ENCODE measurements at places on chromosomes 1 and 21.
A peak's percentile ranks its signal among the peaks of the same experiment; 100 is the strongest.

DNA sequence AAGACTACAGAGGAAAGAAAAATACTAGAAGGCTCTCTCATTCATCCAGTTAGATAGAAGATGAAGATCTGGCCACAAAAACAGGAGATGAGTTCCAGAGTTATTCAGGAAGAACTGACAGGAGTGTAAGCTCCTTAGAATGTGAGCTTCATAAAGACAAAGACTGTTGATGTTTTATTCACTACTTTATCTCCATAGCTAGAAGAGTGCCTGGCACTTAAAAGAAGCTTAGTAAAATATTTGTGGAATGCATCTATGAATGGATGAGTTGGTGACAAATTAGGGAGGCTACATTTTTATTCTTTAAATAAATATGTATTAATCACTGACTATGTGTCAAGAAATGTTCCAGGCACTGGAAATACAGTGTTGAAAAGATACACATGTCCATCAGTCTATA lies 13.8 kb downstream of the CLDN17 start:
- no peak for DNase-seq

GRCh38 chr1:93433407-93433961 lies 14.4 kb upstream of the FNBP1L start:
- no peak for DNase-seq

- DNase-seq, result no peak
These were observed 99.4 kb downstream of the TSEN15 start for GRCh38 chr1:184150776-184151531.

GRCh38 chr1:16152481-16153087 lies 3.3 kb downstream of the EPHA2 start:
- no peak for DNase-seq

- DNase-seq, result no peak
These were observed 12.3 kb downstream of the ADGRB2 start for GRCh38 chr1:31751822-31752241.

GRCh38 chr21:45993210-45994085 lies 11.9 kb downstream of the COL6A1 start:
- DNase-seq, result no peak

- no peak for DNase-seq
These were observed 29.1 kb downstream of the SLC16A1 start for GRCh38 chr1:112926858-112927257.

- DNase-seq, result no peak
These were observed 4.1 kb downstream of the HHIPL2 start for GRCh38 chr1:222543817-222544216.

DNA sequence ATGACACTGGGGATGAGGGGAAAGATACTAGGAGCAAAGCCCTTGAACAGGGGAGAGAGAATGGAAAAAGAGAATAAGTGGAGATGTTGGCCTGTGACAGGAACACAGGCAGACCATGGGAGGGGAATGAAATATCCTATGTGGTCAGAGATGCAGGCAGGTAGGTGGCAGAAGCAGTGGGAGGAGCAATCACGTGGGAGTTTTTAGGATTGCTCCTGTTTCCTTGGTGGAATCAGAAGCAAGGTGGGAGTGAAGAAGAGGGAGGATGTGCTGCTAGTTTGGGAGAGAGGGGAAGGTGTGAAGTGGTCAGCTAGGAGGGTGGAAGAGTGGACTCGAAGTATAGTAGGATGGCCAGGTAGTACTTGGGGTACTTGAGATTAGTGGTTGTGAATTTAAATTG lies 46.4 kb upstream of the CDC42BPA start:
- no peak for DNase-seq

DNA sequence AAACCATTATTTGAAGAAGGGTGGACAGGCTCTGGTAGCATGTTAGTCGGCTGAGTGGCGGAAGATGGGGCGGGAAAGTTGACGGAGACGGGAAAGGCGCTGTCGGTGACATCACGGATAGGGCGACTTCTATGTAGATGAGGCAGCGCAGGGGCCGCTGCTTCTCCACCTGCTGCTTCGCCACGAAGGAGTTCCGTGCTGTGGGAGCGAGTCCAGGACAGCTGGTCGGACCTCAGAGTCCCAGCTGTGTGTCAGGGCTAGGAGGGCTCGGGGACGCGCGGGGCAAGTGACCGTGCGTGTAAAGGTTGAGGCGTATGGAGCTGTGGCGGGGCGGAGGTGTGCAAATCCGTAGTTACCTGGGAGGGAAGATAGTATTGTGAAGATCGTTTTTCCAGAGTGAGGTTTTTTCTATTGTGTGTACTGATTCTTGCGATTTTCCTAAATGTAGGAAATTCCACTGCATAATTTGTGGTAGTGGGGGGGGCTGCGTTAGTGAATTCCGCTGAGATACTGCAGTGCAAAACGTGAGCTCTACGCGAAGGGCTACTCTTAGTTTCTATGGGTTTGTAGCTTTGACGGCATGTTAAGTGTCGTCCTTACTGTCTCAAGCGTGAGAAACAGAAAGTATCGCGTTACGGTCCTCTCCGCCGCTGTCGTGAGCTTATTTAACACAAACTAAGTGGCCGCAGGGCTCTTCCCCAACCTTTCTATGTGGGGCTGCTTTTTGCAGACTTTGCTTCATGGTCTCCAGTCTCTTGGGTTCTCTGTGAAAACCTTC lies 111.2 kb upstream of the NBPF11 start:
- DNase-seq, result peak; percentile 84

- peak; percentile 26 for DNase-seq
These were observed 48.9 kb upstream of the F3 start for GRCh38 chr1:94590203-94591137.

DNA sequence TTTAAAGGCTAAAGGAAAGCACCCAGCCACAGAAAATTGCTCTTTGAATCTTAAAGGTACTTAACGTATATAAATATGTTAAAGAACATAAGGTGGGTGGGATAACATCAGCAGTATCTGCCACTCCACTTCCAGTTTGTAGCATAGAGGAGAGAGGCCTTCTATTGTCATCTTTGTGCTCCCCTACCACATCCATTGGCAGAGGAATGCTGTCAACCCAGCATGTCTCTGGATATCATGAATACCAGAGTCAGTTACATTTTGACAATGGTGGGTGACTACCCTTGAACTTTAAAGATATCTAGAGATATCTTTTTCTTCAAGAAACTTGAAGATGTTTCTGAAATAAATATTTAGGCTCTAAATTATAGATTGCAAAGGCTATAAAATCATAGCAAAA lies 283.2 kb upstream of the LRRC7 start:
- no peak for DNase-seq

GRCh38 chr1:94316836-94317789 lies 79.7 kb upstream of the ARHGAP29 start:
- no peak for DNase-seq

DNA sequence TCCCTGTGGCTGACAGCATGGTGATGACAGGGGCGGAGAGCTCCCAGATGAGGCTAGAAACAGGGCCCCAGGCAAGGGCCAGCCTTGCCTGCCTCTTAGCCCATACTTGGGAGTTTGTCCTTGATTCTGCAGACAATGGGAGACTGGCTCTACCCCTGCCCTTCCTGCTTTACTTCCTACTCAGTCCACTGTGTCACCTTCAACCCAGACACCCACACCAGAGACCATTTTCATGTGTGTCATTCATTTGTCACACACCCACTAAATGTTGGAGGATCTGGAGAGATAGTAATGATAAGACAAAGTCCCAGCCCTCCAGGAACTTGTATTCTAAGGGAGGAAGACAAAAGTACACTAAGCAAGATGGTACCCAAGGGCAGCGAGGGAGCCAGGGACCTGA lies 43.7 kb downstream of the SYT6 start:
- DNase-seq, result peak; percentile 62

DNA sequence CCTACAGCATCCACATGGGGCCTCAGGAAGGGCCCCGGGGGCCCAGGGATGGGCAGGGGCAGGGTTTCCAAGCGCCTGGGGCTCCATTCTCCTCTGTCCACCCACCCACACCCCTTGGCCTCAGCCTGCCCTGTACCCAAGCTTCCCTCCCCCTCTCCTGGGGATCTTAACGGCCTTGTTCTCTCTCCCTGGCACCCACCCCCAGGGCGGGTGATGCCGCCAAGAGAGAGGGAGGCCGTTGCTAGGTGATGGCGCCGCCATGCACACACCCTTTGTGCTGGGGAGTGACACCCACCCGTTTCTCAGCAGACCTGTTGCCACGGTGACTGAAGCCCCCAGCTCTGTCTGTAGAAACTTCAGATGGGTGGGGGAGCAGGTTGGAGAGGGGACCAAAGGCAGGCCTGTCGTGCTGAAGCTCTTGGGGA lies 7.6 kb downstream of the GPR37L1 start:
- no peak for DNase-seq

DNA sequence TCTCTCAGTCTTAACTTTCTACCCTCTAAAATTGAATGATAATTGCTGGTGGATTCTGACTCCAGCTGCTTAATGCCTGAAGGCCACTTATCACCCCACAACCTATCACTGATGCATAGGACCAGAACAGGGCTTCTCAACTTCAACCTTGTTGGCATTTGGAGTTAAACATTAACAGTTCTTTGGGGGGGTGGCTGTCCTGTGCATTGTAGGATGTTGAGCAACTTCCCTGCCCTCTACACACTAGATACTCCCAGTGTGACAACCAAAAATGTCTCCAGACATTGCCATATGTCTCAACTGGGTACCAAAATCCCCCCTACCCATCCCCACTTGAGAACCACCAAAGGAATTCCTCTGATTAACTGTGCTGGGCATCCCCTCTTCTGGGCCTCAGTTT lies 275.4 kb upstream of the TMEM51 start:
- DNase-seq, result no peak
